ENCODE measurements at places on chromosomes 2 and 18. TPM values are rescaled to one million over a fixed set of nuclear protein-coding genes. Genes with fewer than 3 reads are reported as not detected.

- no peaks in the 10 kb centered on the region for H3K36me3 ChIP-seq
- H3K27ac ChIP-seq: peak overlapping the region; percentile 37
- no peak for DNase-seq
- no peak overlapping the region for H3K4me3 ChIP-seq
- peaks cover 4% of the 10 kb centered on the region for H3K4me1 ChIP-seq
Measured at GRCh38 chr2:88265352-88266303, 95.5 kb downstream of the THNSL2 start.

DNA sequence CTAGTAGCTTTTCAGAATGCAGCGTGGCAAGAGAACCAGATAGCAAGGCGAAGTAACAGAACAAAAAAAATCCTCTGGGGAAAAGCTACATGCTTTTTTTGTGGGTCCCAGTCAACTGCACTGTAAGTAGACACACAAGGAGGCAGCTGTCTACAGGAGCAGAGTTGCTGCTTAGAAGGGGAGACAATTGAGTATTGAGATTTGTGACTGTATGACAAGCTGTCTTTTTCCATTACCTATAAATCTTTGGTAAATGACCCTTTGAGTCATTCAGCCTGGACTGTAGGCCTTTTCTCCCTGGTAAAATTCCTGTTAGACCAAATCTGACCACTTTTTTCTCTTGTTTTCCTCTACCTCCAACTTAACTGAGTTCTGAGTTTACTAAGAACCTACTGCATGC lies 144.1 kb upstream of the FOSL2 start:
- no peaks in the 10 kb centered on the region for H3K36me3 ChIP-seq
- no peaks in the 10 kb centered on the region for H3K27me3 ChIP-seq
- no peak for DNase-seq
- H3K27ac ChIP-seq: no peak overlapping the region
- H3K4me1 ChIP-seq: no peaks in the 10 kb centered on the region
- no peak overlapping the region for H3K4me3 ChIP-seq

DNA sequence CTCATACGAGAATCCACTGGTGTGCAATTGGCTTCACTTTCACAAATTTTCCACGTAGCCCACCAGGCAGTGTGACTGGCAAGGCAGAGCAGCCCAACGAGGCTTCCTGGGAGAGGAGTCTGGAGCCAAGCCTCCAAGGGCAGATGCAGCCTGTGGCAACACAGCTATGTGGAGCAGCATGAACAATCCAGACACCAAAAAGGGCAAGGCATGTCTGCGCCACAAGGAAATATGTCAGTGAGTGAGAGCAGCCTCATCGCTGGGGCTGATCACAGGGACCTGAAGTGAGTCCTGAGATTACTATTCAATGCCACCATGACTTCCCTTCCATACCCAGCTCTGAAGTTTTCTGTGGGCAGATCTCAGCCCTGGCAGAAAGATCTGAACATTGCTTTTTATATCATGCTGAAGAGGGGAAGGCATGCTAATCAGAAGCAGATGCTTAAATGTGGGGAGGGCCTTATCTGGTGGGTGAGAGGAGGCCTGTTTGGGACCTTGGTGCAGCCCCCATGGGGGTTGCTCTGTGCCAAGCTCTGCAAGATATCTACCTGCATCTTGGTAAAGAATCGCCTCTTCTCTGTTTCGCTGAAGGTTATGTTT lies 40.0 kb upstream of the PUM2 start:
- no peaks in the 10 kb centered on the region for H3K27me3 ChIP-seq
- H3K27ac ChIP-seq: no peak overlapping the region
- no peaks in the 10 kb centered on the region for H3K4me1 ChIP-seq
- no peak overlapping the region for H3K4me3 ChIP-seq
- H3K36me3 ChIP-seq: no peaks in the 10 kb centered on the region
- DNase-seq: no peak

Gene NOL4
- polyA plus RNA-seq: 2.5 TPM

Gene HRH4
- not detected for polyA plus RNA-seq

- no peaks in the 10 kb centered on the region for H3K4me1 ChIP-seq
- H3K27me3 ChIP-seq: no peaks in the 10 kb centered on the region
- H3K27ac ChIP-seq: no peak overlapping the region
- no peak overlapping the region for H3K4me3 ChIP-seq
Measured at GRCh38 chr2:17813742-17814473, 2.4 kb upstream of the MSGN1 start.

DNA sequence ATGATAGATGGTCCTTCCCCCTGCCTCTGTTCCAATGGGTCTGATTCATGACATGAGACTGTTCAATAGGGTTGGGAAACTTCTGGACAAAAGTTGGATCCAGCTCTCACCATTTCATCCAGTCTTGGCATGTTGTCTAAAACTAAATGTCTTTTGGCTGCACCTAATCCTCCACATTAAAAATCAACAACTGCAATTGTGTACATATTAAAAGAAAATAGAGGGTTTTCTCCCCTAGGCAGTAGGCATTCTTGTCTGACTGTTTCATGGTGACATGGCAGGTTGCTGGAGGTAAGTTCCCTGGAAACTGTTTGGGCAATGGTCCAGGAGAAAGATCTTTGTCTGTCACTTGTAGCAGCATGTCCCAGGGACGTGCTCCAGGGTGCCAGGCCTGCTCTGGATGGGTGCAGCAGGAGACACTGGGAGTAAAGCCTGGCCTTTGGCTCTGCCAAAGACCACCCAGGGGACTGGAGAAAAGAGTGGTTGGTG lies 135.8 kb downstream of the TCF4 start:
- no peaks in the 10 kb centered on the region for H3K27me3 ChIP-seq
- no peaks in the 10 kb centered on the region for H3K4me1 ChIP-seq
- H3K4me3 ChIP-seq: no peak overlapping the region
- no peaks in the 10 kb centered on the region for H3K36me3 ChIP-seq
- no peak overlapping the region for H3K27ac ChIP-seq
- DNase-seq: peak; percentile 10

Gene NIFK
- 24.5 TPM for polyA plus RNA-seq

Gene GRP
- 11.5 TPM for polyA plus RNA-seq

Gene NTSR2
- not detected for polyA plus RNA-seq

GRCh38 chr2:17506736-17507616 lies 11.3 kb downstream of the RAD51AP2 start:
- no peaks in the 10 kb centered on the region for H3K36me3 ChIP-seq
- no peak overlapping the region for H3K4me3 ChIP-seq
- no peaks in the 10 kb centered on the region for H3K27me3 ChIP-seq
- no peak overlapping the region for H3K27ac ChIP-seq
- no peaks in the 10 kb centered on the region for H3K4me1 ChIP-seq
- no peak for DNase-seq

DNA sequence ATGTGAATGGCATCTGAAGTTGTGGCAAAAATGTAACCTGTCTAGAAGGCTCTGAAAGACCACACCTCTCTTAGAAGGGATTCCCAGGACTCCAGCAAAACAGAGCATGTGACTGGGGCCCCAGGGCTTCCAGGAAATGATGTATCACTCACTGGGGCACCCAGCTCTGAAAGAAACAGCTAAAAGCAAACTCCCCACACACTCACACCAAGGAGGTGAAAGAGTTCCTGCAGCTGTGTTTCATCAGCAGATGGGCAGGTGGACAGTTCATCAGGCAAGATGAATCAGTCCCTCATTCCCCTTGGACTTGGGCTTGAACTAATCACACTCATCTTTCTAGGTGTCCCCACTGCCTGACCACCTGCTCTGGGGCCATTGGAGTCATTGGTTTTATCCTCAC lies 76.2 kb downstream of the CCBE1 start:
- DNase-seq: no peak
- H3K27ac ChIP-seq: no peak overlapping the region
- no peaks in the 10 kb centered on the region for H3K36me3 ChIP-seq

Gene RFX8
- 0.15 TPM for polyA plus RNA-seq

Gene CCDC68
- 1.1 TPM for polyA plus RNA-seq

DNA sequence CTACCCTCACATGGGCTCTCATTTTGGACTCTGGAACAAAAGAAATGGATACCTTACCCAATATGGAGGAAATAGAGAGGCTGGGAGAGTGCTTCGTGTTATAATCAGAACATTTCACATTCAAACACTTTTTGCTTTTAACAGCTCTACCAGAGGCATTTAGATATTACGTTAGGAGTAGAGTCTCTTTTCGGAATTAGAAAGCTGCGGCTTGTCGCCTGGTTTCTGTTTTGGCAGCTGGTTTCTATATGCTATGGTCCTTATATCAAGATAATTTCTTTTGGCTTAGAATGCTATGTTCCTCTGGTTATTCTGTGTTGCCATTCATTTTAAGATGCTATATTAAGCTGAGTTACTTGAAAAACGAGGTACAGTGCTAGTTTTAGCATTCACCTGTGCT lies 392.8 kb upstream of the GALNT5 start:
- H3K36me3 ChIP-seq: no peaks in the 10 kb centered on the region
- H3K27me3 ChIP-seq: no peaks in the 10 kb centered on the region
- no peak overlapping the region for H3K4me3 ChIP-seq
- no peak overlapping the region for H3K27ac ChIP-seq

DNA sequence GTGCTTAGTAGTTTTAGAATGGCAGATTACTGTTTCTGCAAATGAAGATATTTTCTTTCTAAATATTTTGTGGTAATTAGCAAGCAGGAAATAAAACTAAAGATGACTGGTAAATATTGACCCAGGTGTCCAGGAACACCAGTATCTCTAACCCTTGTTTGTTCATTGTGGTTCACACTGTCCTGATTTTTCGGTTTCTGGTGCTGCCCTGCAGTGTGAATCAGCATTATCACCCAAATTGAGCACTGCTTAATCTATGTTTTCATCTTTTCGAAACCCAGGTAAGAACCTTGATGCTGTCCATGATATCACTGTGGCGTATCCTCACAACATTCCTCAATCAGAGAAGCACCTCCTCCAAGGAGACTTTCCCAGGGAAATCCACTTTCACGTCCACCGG lies 167.4 kb downstream of the CAPN13 start:
- no peak overlapping the region for H3K27ac ChIP-seq
- no peaks in the 10 kb centered on the region for H3K27me3 ChIP-seq
- no peak overlapping the region for H3K4me3 ChIP-seq
- DNase-seq: no peak

DNA sequence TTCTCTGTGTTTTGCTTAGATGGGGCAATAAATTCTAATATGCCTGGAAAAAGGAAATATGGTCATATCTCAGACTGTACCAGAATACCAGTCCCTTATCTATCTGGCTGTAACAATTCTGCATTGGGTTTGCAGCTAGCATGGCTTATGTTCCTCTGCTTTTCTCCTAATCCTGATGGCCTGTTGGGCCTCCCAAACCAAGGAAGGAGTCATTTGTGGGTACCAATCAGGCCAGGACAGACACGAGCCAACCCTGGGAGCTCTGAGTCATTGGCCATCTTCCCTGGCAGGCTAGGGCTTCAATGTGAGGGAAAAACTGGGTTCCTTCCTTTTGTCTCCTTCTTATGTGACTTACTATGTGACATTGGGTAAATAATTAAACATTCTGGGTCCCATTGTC lies 12.0 kb downstream of the SMARCAL1 start:
- no peak for DNase-seq
- H3K36me3 ChIP-seq: peaks cover 59% of the 10 kb centered on the region
- H3K27ac ChIP-seq: no peak overlapping the region
- no peaks in the 10 kb centered on the region for H3K4me1 ChIP-seq
- H3K27me3 ChIP-seq: no peaks in the 10 kb centered on the region

All from pancreas (tissue), 10 donors.